ENCODE measurements at places on chromosomes 16 and 17.

DNA sequence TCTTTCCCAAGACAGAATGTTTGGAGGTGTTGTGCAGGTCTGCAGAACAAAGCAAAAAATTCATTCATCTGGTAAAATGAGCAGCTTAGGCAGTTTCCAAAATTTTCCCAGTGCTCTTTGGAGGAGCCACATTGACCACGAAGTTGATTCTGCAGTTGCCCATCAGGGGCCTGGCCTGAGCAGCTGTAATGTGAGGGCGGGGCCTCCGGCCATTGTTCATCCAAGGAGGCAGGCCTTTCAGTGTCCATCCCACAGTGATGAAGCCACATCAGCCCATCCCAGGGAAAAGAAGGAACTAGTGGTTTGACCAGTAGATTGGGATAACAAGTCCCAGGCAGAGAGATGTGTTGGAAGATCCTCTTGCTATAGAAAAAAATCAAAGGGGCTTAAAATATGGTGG is 10.1 kb downstream of the UBFD1 start:
- DNase-seq = no peak

- no peak for DNase-seq
These were observed 81.4 kb upstream of the DYNLRB2 start for GRCh38 chr16:80459331-80459777.

DNA sequence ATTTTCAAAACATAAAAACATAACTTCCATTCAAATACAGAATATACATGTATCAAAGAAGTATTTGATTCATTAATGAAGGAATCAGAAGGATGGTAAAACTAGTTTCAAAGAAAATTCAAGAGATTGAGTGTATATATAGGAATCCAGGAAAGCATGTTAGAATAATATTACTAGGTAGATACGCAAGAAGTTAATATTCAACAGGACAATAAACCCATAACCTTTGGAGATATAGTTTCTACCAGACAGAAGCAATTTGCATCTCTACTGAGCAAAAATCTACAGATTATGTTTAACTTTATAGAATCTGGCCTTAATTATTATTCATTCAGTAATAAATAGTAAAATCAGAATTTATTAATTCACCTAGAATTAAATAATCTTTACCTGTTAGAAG is 166.8 kb downstream of the CNTNAP4 start:
- DNase-seq = no peak

- DNase-seq = no peak
These were observed 9.1 kb downstream of the TFAP4 start for GRCh38 chr16:4263504-4264436.

GRCh38 chr16:50708373-50709060 is 15.1 kb downstream of the NOD2 start:
- DNase-seq = no peak

DNA sequence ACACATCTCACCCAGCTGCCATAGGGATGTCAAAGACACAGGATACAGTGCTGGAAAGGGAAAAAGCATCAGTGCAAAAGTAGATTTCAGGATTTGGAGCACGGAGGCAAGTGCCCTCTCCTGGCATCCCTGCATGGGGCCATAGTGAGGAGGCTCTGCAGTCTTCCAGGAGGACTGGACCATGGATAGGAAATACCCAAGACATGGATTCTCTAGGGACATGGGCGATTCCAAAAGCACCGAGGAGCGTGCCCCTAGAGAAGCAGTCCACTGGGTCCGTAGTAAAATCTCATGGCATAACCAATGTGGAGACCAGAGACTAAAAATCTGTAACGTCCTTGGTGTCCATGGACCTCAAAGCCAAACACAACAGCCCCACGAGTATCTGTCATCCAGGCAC is 818.2 kb downstream of the KCNJ18 start:
- DNase-seq = no peak
